ENCODE measurements at places on chromosomes 2 and 18. TPM values are rescaled to one million over a fixed set of nuclear protein-coding genes. Genes with fewer than 3 reads are reported as not detected.

The CYS1 gene
- total RNA-seq: 4.5 TPM

The UPP2 gene
- total RNA-seq: not detected

The ASIC4 gene
- total RNA-seq: 0.55 TPM

The PLEK gene
- 32.9 TPM for total RNA-seq

The RAPGEF4 gene
- 21.8 TPM for total RNA-seq

The CFAP210 gene
- not detected for total RNA-seq

The ST8SIA3 gene
- total RNA-seq: not detected

The SLC16A14 gene
- total RNA-seq: 4.7 TPM

The TRABD2A gene
- total RNA-seq: 6.5 TPM

The PXDN gene
- 58.4 TPM for total RNA-seq

The TNP1 gene
- not detected for total RNA-seq
